ENCODE measurements at places on chromosomes 13 and 19.

GRCh38 chr19:11018763-11019162 lies 57.9 kb downstream of the SMARCA4 start:
- no peak for DNase-seq

GRCh38 chr19:29040292-29040691 lies 172.7 kb downstream of the UQCRFS1 start:
- DNase-seq: no peak

- DNase-seq: no peak
Measured at GRCh38 chr13:75181906-75182305, 300.1 kb downstream of the TBC1D4 start.

DNA sequence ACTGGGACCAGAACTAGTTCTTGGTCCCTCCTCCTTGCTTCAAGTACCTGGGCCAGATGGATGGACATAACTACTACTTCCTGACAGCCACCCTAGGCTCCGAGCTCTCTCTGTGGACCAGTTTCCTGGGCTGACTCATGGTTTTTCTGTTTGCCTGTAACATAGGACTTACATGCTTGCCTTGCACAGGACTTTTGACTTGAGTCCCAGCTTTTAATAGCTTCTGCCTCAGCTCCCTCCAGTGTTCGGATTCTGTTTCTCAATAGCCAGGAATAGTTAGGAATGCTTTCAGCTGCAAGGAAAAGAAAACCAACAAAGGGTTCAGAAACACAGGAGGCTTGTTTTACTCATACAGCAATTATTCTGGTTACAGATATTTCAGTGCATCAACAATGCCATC lies 405.9 kb downstream of the ZNF536 start:
- DNase-seq: no peak

DNA sequence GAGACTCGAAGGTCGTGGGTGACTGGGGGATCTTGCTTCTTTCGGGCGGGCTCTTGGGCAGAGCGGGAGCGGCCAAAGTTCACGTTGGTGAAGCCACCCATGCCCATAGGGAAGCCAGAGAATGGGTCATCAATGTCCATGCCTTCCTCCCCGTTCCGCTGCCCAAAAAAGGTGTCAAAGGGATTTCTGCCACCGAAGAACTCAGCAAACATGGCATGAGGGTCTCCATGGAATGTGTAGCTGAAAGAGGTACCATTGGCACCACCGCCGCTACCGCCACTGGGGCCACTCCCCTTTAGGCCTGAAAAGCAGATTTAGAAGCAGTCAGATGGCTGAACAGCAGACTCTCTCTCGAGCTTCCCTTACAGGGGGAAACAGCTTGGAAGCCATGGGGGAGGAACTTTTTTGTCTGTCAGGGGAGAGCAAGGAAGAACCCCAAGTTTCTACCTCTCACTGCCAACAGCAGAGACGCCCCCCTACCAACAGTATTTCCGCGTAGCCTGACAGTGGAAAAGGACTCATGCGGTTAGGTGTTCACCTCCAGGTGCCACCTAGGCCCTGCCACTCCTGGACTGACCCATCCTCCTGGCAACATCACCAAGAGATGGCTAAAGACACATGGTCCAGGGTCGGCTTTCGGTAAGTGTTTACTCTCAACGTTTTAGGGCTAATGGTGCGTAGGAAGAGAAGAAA lies 1.3 kb downstream of the DNAJB1 start:
- DNase-seq: no peak

GRCh38 chr19:29623726-29624488 lies 17.8 kb downstream of the POP4 start:
- no peak for DNase-seq

DNA sequence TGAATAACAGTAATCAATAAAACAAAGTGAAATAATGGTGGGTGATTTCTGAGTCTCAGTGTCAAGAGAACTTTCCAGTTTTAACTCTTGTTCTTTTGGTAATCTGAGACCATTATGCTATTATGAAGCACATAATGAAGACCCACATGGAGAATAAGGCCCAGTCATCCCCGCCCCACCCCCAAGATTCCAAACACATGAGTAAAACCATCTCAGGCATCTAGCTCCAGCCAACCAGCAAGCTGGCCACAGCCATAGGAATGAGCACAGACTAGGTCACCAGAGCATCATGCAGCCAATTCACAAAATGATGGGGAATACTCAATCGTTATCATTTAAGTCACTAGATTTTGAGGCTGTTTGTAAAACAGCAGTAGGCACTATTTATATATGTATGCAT lies 1769.0 kb upstream of the PCDH20 start:
- no peak for DNase-seq

GRCh38 chr19:19776206-19777008 lies 43.5 kb upstream of the ZNF14 start:
- DNase-seq: peak; percentile 88

DNA sequence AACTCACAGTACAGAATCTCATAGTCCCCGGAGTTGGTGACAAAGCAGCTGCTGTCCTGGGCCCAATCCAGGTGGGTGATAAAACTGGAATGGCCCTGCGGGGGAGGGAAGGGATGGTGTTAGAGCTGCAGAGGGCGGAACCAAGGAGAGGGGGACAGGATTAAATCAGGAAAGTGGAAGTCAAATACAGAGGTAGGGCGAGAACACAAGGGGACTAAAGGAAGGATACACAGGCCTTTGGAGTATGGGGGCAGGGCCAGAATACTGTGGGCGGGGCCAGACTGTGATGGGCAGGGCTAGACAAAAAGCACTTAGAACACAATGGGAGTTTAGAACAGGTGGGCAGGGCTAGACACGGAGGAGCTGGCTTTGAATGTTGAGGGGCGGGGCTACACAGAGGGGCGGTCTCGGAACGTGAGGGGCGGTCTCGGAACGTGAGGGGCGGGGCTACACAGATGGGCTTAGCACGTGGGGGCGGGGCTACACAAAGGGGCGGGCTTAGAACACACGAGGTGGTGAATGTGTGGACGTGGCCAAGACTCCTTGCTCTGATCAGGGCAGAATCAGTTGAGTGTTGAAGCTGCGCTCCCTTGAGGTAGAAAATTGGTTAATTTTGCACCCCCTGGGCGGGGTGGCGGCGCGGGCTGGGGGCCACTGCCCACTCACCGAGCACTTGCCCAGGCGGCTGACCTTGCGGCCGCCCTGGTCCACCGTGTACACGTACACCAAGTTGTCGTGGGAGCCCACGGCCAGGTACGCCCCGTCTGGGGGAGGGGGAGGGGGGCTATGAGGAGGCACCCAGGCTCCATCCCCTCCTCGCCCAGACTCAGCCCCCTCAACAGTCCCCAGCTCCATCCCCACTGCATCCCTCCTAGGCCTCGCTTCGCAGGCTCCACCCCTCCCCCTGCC lies 14.0 kb upstream of the GPR4 start:
- peak; percentile 68 for DNase-seq

GRCh38 chr19:371501-372168 lies 27.0 kb upstream of the MIER2 start:
- no peak for DNase-seq

- no peak for DNase-seq
Measured at GRCh38 chr13:71803066-71803465, 63.9 kb downstream of the DACH1 start.

DNA sequence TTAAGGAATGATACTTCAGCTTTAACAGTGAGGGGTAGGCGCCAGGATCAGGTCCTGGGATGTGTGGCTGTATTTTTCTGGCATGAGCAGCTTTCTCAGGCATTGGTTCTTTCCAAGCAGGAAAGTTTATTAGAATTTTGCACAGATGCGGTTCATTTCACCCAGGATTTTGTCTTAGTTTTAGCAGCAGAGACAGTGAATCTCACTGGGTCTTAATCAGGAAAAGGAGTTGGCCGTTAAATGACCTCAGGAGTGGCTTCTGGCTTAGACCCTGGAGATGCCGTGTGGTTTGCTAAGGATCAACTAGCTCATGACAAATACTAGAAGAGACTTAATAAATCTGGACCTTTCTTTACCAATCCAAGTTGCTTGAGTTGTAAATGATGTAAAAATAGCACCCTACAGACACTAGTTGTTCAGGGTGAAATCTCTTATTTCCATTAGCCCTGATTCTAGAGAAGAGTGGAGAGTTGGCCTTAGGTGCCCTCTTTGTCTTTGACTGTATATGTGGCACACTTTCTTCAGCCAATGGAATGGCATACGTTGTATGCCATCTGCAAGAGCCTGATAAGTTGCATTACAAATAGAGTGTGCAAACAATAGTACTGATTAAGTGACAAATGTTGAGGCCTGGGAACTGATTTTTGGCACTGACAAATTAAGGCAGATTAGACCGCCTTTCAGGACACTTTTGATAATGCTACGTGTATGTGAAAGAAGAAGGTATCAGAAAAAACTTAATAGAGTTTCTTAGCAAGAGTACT lies 34.0 kb downstream of the LRCH1 start:
- DNase-seq: no peak

DNA sequence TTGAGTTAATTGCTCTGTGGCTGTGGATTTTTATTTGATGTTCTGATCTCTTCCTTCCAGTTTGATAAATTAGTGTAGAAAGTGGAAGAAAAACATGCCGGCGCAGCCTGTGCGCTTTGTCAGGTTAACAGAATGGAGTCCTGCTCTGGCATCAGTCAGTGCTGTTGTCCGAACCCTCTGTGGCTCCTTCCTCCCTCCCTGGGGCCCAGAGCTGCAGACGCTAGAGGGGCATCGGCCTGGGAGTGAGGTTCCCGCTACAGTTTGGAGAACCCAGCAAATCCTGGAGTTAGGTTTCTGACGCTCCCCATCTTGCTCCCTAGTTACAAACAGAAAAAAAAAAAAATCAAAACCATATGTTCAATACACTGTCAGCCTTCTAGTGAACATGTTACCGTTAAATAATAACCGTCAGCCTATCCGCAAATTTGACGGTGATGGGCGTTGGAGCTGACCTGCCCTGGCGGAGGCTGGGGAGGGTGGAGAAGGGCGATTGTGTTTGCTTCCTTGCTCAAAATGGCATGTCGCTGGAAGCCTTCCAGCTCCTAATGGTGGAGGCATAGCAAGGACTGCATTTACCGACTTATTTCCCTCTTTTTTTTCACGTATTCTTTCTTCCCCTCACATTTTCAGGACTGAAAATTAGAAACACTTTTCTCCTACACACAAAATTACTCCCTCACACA lies 13.6 kb downstream of the MBNL2 start:
- no peak for DNase-seq

DNA sequence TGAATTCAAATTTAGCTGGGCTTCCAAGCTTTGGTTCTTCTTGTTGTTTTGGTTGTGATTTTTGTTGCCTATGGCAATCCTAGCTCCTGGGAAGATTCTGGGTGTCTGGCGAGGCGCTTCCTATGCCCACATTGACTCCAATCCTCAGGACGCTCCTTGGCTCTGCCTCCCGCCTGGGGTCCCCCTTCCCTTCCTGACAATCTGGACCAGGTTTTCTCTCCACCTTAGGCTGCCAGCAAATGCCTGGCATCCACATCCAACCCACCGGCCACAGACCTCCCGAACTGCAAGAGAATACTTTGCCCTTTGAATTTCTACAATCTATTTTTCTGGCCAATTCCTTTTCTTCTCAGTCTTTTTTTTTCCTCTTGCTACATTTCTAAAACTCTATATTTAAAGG lies 186.9 kb upstream of the UBL3 start:
- DNase-seq: no peak

- DNase-seq: no peak
Measured at GRCh38 chr13:75723901-75724300, 87.8 kb downstream of the LMO7 start.

GRCh38 chr19:46205183-46205984 lies 24.2 kb upstream of the IGFL1 start:
- DNase-seq: no peak

GRCh38 chr19:47313754-47314295 lies 4.2 kb downstream of the C5AR1 start:
- no peak for DNase-seq

GRCh38 chr19:19540715-19541515 lies 2.9 kb downstream of the CILP2 start:
- peak; percentile 72 for DNase-seq

Measured in T follicular helper cell (primary cell).